Activated CD8-positive, alpha-beta memory T cell treated with anti-CD3 and anti-CD28 coated beads for 48 hours (primary cell): ENCODE measurements at places on chromosomes 2 and 18.

GRCh38 chr2:20048488-20049448, 2.7 kb downstream of the LAPTM4A start:
- DNase-seq, result no peak

- DNase-seq, result no peak
These were observed 401.9 kb downstream of the LRP1B start for GRCh38 chr2:141728886-141729285.

GRCh38 chr2:144452989-144453336, 67.0 kb downstream of the ZEB2 start:
- DNase-seq, result no peak

GRCh38 chr2:161709428-161709827, 85.2 kb downstream of the SLC4A10 start:
- no peak for DNase-seq

DNA sequence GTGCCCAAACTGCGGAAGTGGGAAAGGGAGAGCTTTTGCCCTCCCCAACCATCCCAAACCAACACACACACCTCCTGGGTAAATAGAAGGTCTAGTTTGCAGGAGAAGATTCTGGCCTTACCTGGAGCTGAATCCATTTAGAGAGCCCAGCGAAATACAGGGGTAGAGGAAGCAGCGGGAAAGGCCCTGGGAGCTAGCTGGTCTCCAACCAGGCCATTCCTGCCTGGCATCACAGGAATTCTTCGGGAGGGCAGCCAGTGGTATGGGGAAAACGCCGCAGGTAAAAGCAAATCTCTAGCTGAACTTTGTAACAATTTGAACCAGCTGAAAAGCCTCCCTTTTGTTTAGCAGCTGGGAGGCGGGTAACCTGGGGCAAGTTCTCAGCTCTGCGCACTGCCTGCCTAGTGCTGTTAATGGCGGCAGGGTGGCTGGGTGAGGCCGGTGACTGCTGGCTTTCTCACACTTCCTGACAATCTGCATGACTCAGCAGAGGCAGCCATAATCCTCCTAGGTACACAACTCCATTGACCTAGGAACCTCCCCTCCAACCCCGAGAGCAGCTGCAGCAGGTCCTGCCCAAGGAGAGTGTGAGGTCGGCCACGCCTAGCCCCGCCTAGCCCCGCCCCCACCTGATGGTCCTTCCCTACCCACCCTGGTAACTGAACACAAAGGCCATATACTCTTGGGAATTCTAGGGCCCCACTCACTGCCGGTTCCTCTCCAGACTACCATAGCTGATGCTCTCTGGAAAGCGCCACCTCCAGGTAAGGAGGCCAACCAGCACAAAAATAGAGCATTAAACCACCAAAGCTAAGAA, 483.8 kb upstream of the REG3G start:
- no peak for DNase-seq

DNA sequence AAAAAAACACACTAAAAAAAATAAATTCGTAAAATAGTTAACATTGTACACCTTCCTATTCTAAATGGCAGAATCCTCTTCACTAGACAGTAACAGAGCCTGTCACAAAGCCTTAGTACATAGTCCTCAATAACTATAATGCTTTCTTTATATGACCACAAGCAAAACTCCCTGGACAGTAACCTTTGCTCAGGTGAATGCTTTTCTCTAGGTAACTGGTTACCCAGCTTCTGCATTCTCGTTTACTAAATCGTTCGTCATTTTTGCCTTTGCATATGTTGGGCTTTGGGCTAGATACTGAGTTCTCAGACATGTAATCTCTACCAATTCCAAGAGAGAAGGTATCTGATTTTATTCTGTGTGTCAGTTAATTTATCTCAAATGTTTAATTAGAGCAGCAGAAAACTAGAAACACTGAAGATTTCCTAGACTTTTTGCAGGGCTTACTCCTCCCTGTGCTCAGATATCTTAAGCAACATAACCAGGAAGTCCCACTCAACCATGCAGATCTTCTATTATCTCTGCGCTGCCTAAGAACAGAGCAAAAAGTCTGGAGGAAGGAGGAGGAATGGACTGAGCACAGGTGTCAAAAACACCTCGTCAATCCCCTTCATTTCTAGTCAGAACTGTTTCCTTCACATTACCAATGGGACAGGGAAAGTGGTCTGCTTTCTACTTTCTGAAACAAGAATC, 247.7 kb downstream of the SOCS6 start:
- no peak for DNase-seq

DNA sequence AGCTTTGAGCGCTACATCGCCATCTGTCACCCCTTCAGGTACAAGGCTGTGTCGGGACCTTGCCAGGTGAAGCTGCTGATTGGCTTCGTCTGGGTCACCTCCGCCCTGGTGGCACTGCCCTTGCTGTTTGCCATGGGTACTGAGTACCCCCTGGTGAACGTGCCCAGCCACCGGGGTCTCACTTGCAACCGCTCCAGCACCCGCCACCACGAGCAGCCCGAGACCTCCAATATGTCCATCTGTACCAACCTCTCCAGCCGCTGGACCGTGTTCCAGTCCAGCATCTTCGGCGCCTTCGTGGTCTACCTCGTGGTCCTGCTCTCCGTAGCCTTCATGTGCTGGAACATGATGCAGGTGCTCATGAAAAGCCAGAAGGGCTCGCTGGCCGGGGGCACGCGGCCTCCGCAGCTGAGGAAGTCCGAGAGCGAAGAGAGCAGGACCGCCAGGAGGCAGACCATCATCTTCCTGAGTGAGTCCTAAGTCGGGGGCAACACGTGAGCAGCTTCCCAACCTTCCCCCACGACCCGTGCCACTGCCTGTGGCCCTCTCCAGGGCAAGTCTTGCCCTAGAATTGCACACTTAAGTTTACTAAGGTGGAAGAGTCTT, 928 bp downstream of the GPR39 start:
- DNase-seq, result no peak

GRCh38 chr2:232523682-232524597, 2.0 kb upstream of the CHRND start:
- DNase-seq, result no peak

DNA sequence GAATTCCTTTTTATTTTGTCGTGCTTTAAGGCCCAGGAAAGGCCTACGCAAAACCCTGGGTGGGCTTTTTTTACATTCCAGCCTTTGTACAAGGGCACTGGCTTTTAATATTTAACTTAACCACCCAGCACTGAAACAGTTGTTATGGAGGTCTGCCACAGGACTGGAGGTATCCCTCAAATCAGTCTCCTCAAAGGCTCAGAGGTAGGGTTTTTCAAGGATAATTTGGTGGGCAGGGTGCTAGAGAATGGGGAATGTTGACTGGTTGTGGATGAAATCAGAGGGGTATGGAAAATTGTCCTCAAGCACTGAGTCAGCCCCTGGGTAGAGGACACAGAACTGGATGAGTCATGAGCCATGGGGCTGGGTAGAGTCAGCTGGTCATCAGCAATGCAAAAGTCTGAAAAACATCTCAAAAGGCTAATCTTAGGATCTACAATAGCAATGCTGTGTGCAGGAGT, 443.1 kb downstream of the THSD7B start:
- DNase-seq, result no peak

DNA sequence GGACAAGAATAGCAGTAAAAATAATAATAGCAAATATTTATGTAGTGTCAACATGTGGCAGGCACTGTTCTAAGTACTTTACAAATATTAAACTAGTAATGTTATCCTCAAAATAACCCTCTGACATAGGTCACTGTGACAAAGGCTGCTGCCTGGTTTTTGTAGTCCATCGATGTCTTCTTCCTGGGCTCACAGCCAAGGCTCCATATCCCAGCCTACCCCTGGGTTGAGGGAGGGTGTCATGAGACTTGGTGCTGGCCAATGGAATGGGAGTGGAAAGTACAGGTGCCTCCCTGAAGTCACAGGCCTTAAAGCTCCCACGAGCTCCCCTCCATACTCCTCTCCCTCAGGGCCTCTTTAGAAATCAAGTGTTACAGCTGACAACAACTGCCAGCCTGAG, 159.3 kb downstream of the CYRIA start:
- DNase-seq, result no peak

DNA sequence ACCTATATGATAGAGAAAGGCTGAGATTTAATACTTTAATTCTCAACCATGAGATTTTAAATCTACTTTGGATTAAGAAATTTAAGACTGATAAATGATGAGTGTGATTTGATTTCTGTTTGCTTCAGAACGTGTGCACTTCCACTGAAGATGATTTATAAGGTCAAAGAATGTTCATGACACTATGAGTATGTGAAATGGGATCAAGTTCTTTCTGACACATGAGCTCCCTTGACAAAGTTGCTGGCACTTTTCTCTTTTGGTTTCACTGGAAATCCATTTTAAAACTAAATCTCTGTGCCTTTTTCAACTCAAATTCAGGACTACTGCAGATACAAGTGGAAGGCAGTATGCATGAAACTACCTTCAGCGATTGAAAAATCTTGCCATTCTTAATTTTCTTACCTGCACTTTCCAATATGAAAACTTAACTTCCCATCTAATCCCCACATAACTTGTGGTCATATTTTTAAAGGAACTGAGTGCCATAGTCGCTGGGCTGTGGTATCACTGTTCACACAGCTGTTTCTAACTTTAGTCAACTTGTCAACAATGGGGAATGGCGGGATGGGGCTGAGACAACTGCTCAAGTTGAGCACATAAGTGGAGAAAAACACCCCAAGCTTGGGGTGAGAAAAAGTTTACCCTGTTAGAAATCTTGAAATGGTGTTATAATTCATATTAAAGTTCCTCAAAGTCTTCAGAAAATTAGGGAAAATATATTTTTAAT, 51.8 kb upstream of the TTN start:
- DNase-seq, result no peak

- no peak for DNase-seq
These were observed 25.6 kb upstream of the ITGB6 start for GRCh38 chr2:160225722-160226121.

DNA sequence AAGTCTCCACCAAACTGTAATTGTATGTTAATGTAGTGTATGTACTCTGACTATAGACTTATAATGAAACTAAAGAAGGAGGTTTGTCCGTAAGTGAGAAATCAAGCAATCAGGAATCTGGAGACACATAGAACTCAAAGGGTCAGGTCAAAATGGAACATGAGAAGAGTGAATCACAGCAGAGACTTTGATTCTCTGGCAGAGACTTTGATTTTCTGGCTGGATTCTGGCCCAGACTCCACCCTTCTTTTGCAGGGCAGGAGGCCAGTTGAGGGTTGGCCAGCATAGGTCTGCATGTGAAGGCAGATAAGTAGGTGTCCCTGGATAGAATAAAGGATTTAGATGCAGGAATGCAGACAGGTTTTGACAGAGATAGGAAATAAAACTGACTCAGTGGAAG, 11.0 kb upstream of the NCKAP5 start:
- DNase-seq, result no peak

- DNase-seq, result no peak
These were observed 37.6 kb downstream of the PROC start for GRCh38 chr2:127455566-127456493.

GRCh38 chr18:41666231-41666630, 288.8 kb upstream of the PIK3C3 start:
- DNase-seq, result no peak

DNA sequence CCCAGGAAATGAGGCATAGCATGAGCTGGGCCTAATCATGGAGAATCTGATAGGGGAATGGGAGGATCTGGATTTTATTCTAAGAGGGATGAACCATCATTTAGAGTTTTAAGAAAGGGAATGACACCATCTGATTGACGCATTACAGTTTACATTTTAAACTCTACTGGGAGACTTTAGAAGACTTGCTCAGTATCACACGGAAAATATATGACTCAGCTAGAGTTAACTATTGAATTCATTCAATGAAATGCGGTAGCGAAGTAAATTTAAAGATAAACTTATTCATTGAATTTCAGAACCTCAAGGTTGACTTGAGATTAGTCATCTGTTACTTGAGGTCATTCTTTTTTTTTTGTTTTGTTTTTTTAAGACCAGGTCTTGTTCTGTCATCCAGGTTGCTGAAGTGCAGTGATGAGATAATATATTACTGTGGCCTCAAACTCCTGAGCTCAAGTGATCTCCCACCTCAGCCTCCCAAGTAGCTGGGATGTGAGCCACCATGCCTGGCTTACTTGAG, 25.0 kb downstream of the MC4R start:
- no peak for DNase-seq

DNA sequence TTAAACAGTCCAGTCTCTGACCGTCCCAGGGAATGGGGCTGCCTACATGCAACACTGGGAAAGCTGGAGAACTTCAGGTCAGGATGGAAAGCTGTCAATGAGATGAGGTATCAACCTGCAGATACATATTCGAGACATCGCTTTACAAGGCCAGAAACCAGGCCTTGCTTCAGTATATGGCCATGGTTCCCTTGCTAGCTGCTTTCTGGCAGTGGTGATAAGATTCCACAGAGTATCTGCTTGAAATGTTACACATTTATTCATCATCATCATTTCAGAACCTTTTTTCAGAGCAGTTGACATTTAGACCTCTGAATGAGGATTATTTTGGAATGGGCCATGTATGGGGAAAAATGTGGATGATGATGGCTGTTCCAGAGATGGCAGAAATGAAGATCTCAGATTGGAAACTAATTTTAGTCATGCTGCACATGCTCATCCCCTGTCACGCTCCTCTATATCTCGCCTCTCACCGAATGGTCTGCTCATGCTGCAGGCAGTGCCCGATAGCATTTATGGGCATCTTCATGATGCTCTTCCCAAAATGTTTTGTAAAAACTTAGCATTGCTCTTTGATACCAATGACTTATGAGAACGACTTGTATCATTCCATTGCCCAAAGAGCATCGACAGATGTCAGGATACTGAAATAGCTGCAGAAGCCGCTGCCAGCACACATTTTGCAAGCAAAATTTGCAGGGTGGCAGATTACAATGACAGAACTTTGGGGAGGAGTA, 14.0 kb upstream of the BMP10 start:
- no peak for DNase-seq
